ENCODE measurements at places on chromosomes 11 and 22.

GRCh38 chr22:21917959-21918261 is 34.7 kb downstream of the PPM1F start:
- no peak for DNase-seq

- no peak for DNase-seq
Measured at GRCh38 chr11:121206810-121207209, 85.8 kb upstream of the SC5D start.

- DNase-seq: no peak
Measured at GRCh38 chr11:14114786-14115185, 152.3 kb downstream of the SPON1 start.

DNA sequence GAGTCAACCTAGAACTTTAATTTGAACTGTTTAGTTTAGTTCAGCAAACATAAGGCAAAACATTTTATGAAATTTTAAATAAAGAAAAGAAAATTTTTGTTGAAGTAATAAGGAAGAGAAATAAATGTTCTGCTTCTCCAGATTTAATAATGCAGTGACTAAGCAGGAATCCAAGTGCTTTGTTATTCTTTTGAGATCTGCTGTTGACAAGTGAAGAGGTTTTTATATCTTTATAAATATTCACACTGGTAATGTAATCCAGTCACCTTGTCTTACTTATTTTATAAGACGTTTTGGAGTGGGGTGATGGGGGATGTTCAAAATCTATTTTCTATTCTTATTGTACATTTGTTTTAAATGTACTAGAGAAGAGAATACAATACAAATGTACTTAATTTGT is 725.9 kb upstream of the CCDC179 start:
- DNase-seq: no peak

DNA sequence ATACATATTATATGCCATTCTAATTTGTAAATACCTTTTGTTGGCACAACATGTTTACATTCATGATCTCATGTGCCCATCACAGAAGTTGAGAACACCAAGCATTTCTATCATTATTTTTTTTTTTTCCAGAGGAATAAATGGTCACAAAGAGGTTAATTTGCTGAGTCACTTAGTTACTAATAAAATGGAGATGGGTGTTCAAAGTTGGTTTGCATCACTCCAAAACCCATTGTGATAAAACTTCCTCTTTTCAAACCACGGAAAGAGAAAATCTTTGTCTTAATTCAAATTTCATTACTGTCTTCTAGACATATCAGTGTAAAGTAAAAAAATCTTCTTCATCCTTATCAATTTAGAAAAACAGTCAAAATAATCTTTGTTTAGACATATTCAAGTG is 636.8 kb upstream of the CCDC179 start:
- no peak for DNase-seq
